ENCODE measurements at places on chromosomes 16 and 17. TPM values are rescaled to one million over a fixed set of nuclear protein-coding genes. Genes with fewer than 3 reads are reported as not detected.

- DNase-seq: no peak
Measured at GRCh38 chr16:83772806-83773205, 35.0 kb upstream of the HSBP1 start.

- no peak for DNase-seq
Measured at GRCh38 chr17:32859857-32860525, 16.9 kb downstream of the MYO1D start.

DNA sequence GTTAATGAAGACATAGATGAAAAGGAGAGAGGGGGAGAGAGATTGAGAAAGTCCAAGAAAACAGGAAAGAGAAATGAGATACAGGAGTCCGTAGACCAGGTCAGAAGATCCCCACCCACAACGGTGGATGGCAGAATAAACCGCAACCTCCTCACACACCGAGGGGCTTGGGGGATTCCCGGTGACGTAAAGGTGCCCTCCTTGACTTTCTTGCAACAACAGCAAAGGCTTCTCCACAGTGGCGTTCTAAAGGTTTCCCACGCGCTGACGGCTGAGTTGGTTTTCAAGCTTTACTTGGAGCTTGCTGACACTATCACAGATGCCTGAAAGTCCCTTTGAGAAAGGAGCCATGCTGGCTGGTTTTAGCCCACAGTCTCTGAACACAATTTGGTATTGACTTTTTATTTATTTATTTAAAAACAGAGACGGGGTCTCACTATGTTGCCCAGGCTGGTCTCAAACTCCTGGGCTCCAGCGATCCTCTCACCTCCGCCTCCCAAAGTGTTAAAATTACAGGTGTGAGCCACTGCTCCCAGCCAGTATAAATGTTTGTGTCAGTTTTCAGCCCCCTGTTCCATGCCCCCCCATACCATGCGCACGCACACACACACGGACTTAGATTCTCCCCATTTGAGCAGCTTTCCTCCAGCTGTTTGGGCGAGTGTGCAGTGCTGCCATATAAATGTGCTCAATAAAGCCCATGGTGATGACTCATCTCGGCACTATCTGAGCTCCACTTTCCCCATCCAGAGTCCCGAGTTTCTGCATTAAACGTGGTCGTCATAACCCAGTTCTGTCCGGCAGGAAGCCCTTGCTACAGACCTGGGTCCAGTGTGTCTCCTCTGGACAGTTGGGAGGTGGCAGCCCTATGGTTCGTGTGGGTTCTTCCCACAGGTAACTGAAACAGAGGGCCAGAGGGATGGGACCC lies 33.0 kb upstream of the SEC14L1 start:
- DNase-seq: no peak

- DNase-seq: no peak
Measured at GRCh38 chr17:74432424-74432690, 469 bp downstream of the GPRC5C start.

DNA sequence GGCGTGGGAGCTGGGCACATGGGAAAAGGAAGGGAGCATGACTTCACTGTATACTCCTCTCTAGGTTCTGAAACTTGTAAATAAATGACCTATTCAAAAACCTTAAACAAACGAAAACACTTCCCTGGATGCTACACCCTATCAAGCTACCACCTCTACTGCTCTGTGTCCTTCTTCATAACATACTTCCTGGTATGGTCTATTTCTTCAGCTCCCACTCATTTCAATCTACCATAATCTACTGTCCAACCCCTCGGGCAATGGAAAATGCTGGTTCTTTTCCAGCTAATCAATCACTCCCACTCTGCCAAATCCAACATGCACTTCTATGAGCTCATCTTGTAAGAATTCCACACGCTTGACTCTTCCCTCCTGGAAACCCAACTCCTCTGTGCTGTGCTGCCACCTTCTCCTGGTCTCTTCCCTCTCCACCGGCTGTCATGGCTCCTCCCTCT lies 42.4 kb downstream of the AMFR start:
- no peak for DNase-seq

The RFWD3 gene
- 19.7 TPM for polyA plus RNA-seq

The SNN gene
- 9.7 TPM for polyA plus RNA-seq

The NPIPA2 gene
- polyA plus RNA-seq: 0.63 TPM

Measured in large intestine (tissue), 12 donors.